Activated CD4-positive, alpha-beta T cell treated with anti-CD3 and anti-CD28 coated beads, Interleukin-2, amount 10 ng/mL, durations not matched to agents 7 days and 5 days (primary cell): ENCODE measurements at places on chromosomes 3 and 15. TPM values are rescaled to one million over a fixed set of nuclear protein-coding genes. Genes with fewer than 3 reads are reported as not detected.

Gene GXYLT2
- total RNA-seq, result not detected

- DNase-seq, result no peak
Observed at GRCh38 chr15:70741677-70742293, 21.6 kb downstream of the UACA start.

- no peak for DNase-seq
Observed at GRCh38 chr3:3664935-3665334, 134.3 kb upstream of the LRRN1 start.

DNA sequence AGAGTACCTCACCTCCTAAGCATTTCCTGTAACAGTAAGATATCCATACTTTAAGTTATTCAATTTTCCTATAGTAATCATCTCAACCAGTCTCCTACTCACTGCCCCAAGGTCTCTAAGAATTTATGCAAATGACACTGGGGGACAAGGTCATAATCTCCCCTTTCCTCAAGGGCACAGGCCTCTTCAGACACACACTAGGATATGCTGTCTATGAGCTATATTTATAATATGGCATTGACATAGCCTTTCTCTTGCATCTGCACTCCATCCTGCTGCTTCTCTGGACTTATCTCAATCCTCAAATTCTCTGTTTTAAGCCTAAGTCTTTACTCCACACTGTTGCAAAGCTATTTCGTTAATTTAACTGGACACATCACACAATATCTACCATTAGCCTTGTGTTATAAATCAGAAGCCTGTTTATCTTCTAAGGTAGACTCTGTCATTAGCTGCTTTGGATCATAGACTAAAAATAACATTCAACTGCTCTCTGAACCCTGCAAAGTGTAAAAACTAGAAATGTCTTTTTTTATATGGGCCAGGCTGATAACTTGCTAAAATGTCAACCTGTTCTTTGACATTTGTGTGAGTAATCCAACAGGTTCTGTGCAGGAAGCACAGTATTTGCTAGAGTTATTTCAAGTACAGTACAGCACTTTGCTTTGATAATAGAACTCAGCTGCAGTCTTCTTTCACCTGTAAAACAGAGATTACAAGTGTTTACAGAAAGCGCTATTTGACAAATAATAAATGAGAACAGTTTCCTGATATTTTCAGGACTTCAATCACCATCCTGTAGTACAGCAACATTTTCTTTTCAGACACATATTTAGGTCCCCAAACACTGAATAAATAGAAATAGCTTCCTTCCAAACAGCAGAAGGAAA lies 17.8 kb upstream of the SEC62 start:
- no peak for DNase-seq

- no peak for DNase-seq
Observed at GRCh38 chr15:77010857-77011256, 15.9 kb downstream of the PSTPIP1 start.

- DNase-seq, result no peak
Observed at GRCh38 chr15:59150185-59150584, 45.2 kb downstream of the CCNB2 start.

DNA sequence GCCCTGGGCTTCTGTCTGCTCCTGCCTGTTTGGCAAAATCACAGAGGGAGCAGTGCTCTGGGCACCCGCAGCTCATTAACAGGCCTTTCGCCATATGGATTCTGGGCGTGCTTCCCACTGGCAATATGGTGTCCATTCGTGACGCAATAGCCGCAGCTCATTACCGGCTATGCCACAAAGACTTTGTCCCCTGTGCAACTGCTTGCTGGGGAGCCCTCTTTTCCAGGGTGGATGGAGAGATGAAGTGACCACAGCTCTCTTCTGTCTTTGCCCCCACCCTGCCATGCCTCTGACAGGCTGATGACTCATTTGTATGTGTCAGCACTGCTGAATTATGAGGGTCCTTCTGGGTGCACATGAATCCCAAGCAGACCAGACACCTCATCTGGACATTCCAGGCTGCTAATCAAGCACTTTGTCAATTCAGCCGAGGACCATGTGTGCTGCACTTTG lies 214.3 kb upstream of the FEZF2 start:
- no peak for DNase-seq

GRCh38 chr3:53081318-53081717 lies 35.4 kb upstream of the SFMBT1 start:
- DNase-seq, result no peak
